ENCODE measurements at places on chromosomes 1 and 21.

DNA sequence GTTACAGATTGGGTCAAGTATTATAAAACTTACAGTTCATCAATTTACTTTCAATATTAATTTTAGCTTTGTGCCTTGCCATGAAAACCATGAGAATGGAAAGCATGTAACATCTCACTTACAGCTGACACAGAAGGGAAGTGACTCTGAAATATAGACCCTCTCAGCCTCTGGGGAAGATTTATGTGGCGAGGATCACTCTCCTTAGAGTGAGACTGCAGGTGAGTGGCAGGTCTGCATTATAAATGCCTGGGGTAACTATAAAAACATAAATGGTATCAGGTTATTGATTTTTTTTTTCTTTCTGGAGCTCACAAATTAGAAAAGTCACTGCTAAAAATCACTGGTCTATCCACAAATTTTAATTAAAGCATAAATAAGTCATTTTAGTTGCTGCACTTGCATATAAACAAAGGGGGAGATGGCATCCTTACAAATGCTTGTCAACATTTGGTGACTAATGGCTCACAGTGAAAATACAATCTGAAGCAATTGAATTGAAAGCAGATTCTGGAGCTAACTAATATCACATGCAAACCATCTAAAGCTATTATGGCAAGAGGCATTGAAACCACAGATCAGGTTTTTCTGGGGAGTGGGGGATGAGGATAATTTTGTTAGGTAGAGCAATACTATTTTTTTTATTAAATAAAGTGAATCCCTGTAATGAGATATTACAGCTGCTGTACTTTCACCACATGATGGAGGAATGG, 200.9 kb downstream of the TM2D1 start:
- H3K36me3 ChIP-seq = no peaks in the 10 kb centered on the region
- H3K4me1 ChIP-seq = no peaks in the 10 kb centered on the region
- H3K27me3 ChIP-seq = peaks cover 29% of the 10 kb centered on the region
- H3K4me3 ChIP-seq = no peak overlapping the region
- DNase-seq = no peak

DNA sequence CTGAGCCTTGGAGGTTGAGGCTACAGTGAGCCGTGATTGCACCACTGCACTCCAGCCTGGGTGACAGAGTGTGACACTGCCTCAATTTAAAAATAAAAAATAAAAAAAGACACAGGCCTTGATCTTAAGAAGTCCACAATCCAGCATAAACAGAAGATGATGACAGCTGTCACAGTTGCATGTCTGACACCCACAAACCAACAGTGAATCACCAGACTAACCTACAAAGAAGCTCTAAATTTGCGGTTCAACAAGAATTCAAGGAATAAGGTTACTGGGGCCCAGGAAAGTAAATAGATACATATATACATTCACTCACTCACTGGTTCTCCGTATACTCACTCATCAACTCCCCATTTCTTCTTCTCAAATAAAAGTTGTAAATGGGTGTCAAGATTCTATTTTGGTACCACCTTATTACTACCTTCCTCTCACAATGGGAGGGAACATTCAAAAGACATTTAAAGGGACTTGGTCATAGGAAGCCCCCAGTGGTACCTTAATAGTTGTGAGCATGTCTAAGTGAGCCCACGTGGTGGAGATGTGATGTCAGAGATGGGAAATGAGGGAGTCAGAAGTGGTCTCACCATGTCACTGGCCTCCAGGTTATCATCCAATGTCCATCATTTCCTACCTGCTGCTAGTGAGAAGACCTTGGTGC, 66.9 kb upstream of the PRDX6 start:
- H3K36me3 ChIP-seq = no peaks in the 10 kb centered on the region
- no peak overlapping the region for H3K27ac ChIP-seq
- peaks cover 13% of the 10 kb centered on the region for H3K4me1 ChIP-seq
- H3K4me3 ChIP-seq = no peak overlapping the region

- H3K4me3 ChIP-seq = no peak overlapping the region
- no peaks in the 10 kb centered on the region for H3K36me3 ChIP-seq
- H3K27ac ChIP-seq = no peak overlapping the region
- H3K4me1 ChIP-seq = peaks cover 1% of the 10 kb centered on the region
- DNase-seq = no peak
- H3K27me3 ChIP-seq = peaks cover 24% of the 10 kb centered on the region
Observed at GRCh38 chr21:34695434-34695833, 26.6 kb downstream of the CLIC6 start.

GRCh38 chr1:18673976-18674375, 43.3 kb downstream of the PAX7 start:
- H3K4me3 ChIP-seq = no peak overlapping the region
- no peaks in the 10 kb centered on the region for H3K36me3 ChIP-seq
- peaks cover 8% of the 10 kb centered on the region for H3K27me3 ChIP-seq
- no peak overlapping the region for H3K27ac ChIP-seq

- no peak for DNase-seq
- no peak overlapping the region for H3K27ac ChIP-seq
- H3K27me3 ChIP-seq = no peaks in the 10 kb centered on the region
- H3K4me1 ChIP-seq = peaks cover 11% of the 10 kb centered on the region
Observed at GRCh38 chr1:108055387-108055786, 90.4 kb upstream of the VAV3 start.

DNA sequence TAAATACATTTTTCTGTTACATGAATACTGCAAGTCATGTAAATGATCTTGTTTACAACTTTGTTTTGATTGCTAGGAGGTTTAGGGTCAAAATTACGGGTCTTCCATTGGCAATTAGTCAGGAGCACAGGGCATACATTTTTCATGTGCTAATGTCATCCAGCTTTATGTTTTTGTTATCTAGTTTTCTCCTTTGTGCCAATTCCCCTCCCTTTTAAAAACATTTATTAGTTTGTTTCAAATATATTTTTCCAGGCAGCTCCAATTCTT, 280.9 kb downstream of the GRIK1 start:
- no peak overlapping the region for H3K27ac ChIP-seq
- no peak for DNase-seq
- no peaks in the 10 kb centered on the region for H3K36me3 ChIP-seq
- H3K27me3 ChIP-seq = peaks cover 7% of the 10 kb centered on the region
- peaks cover 27% of the 10 kb centered on the region for H3K4me1 ChIP-seq

GRCh38 chr1:32948905-32949304, 15.7 kb downstream of the RNF19B start:
- no peaks in the 10 kb centered on the region for H3K27me3 ChIP-seq
- peaks cover 32% of the 10 kb centered on the region for H3K4me1 ChIP-seq
- no peak overlapping the region for H3K27ac ChIP-seq

GRCh38 chr21:16797966-16798365, 714.9 kb upstream of the CXADR start:
- H3K27me3 ChIP-seq = no peaks in the 10 kb centered on the region
- H3K4me1 ChIP-seq = no peaks in the 10 kb centered on the region
- no peak overlapping the region for H3K4me3 ChIP-seq
- no peak overlapping the region for H3K27ac ChIP-seq

DNA sequence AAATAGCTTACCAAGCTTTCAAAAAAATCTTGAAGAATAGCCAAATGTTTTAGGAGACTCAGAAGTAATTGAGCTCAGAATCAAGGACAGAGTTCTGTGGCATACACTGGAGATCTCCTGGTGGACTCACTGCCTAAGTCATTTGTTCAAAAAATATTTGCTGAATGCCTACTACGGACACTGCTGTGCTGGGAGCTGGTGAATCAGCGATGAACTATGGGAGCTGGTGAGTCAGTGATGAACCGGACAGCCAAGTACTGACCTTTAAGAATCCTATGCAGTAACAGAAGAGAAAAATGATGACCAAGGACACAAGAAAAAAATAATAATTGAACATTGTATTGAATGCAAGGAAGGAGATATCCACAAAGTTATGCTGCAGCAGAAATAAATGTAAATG, 717.9 kb upstream of the CXADR start:
- no peaks in the 10 kb centered on the region for H3K36me3 ChIP-seq
- no peak for DNase-seq
- H3K27me3 ChIP-seq = no peaks in the 10 kb centered on the region
- no peaks in the 10 kb centered on the region for H3K4me1 ChIP-seq
- H3K27ac ChIP-seq = no peak overlapping the region

DNA sequence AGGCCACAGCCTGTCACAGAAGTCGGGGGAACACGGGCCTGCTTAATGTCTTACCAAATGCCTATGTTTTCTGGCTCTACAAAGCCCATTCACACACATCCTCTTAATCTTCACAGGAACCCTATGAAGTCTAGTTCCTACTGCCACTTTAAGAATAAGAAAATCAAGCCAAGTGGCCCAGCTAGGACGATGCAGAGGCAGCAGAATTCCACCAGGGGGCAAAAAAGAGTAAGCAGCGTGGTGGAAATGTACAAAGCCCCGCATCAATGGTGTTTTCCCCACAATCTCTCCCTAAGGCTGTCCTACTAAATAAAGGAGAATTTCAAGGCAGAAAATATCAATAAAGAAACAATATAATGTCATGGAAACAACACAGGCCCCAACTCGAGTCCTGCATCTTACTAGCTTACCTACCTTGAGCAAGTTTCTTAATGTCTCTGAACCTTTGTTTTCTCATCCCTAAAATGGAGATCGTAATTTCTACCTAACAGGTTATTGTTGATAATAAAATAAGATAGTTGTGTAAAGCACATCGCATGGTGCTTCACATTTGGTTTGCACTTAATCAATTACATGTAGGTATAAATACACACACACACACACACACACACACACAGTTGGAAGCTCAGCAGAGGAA, 21.4 kb downstream of the SEC16B start:
- H3K36me3 ChIP-seq = no peaks in the 10 kb centered on the region
- no peaks in the 10 kb centered on the region for H3K27me3 ChIP-seq
- no peak overlapping the region for H3K27ac ChIP-seq
- no peak overlapping the region for H3K4me3 ChIP-seq
- no peaks in the 10 kb centered on the region for H3K4me1 ChIP-seq

DNA sequence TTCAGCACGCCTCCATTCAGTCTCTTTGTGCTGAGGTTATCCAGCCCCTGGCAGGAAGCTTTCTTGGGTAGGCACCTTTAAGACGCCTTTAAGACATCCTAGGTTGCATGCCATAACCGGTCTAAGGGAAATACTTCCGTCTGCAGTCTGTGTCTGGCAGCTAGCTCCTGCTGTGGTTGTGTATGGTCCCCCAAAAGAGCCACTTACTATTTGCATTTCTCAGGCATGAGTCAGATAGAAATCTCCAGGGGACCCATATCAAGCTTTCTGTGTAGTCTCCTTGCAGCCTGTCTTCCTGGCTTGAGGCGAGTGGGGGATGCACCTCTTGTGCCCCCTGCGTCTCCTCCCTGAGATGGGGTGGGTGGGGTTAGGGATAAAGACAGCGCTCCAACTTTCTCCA, 10.0 kb upstream of the RYR2 start:
- H3K4me3 ChIP-seq = no peak overlapping the region
- no peaks in the 10 kb centered on the region for H3K36me3 ChIP-seq
- H3K27me3 ChIP-seq = peaks cover 3% of the 10 kb centered on the region
- no peaks in the 10 kb centered on the region for H3K4me1 ChIP-seq

- no peaks in the 10 kb centered on the region for H3K4me1 ChIP-seq
- no peaks in the 10 kb centered on the region for H3K36me3 ChIP-seq
- no peaks in the 10 kb centered on the region for H3K27me3 ChIP-seq
- no peak overlapping the region for H3K4me3 ChIP-seq
- no peak overlapping the region for H3K27ac ChIP-seq
Observed at GRCh38 chr1:103898576-103899345, 149.1 kb downstream of the AMY1C start.

GRCh38 chr1:171858696-171859095, 17.4 kb downstream of the DNM3 start:
- H3K4me3 ChIP-seq = no peak overlapping the region
- DNase-seq = no peak
- no peaks in the 10 kb centered on the region for H3K36me3 ChIP-seq
- H3K27ac ChIP-seq = no peak overlapping the region
- no peaks in the 10 kb centered on the region for H3K4me1 ChIP-seq
- H3K27me3 ChIP-seq = peaks cover 32% of the 10 kb centered on the region

DNA sequence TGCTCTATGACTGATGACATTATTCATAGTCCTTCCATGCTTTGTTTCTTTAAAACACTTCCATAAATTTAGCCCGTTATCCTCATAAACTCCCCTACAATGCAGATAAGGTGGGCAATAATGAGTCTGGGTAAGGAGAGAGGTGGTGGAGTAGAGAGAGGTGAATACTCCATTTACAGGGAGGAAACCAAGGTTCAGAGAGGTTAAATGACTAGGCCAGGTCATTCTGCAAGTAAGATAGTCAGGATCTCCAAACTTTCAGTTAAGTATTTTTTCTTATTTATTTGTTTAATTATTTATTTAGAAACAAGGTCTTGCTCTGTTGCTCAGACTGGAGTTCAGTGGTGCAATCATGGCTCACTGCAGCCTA, 26.1 kb downstream of the PAFAH2 start:
- no peaks in the 10 kb centered on the region for H3K27me3 ChIP-seq
- H3K4me3 ChIP-seq = peak overlapping the region; percentile 47

GRCh38 chr1:94142583-94142982, 21.6 kb upstream of the ABCA4 start:
- H3K27ac ChIP-seq = no peak overlapping the region
- peaks cover 2% of the 10 kb centered on the region for H3K27me3 ChIP-seq
- H3K4me3 ChIP-seq = no peak overlapping the region

DNA sequence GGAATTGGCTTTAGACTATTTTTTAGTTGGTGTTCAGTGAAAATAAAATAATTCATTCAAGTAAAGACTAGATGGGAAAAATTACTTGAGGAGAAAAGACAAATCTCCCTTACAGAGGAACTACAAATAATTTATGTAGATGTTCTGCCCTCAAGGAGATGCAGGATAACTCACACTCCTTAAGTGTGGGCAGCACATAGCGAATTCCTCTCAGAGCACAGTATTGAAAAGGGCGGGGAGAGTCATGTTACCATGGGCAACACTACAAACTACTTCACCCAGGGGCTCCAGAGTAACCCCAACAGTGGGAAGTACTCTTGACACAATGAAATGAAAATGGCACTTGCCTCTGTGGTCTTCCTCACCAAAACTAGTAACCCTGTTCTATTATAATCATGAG, 20.6 kb upstream of the LAMC2 start:
- no peaks in the 10 kb centered on the region for H3K36me3 ChIP-seq
- H3K4me3 ChIP-seq = no peak overlapping the region
- no peak for DNase-seq
- H3K4me1 ChIP-seq = no peaks in the 10 kb centered on the region
- peaks cover 2% of the 10 kb centered on the region for H3K27me3 ChIP-seq

- DNase-seq = no peak
- no peaks in the 10 kb centered on the region for H3K36me3 ChIP-seq
- H3K4me3 ChIP-seq = no peak overlapping the region
- H3K27me3 ChIP-seq = no peaks in the 10 kb centered on the region
- H3K27ac ChIP-seq = no peak overlapping the region
Observed at GRCh38 chr1:239250353-239251035, 135.9 kb upstream of the CHRM3 start.

GRCh38 chr1:50516056-50516455, 92.8 kb upstream of the DMRTA2 start:
- H3K4me1 ChIP-seq = no peaks in the 10 kb centered on the region
- H3K27me3 ChIP-seq = no peaks in the 10 kb centered on the region
- H3K36me3 ChIP-seq = peaks cover 6% of the 10 kb centered on the region
